ENCODE measurements at places on chromosomes 11 and 22.

DNA sequence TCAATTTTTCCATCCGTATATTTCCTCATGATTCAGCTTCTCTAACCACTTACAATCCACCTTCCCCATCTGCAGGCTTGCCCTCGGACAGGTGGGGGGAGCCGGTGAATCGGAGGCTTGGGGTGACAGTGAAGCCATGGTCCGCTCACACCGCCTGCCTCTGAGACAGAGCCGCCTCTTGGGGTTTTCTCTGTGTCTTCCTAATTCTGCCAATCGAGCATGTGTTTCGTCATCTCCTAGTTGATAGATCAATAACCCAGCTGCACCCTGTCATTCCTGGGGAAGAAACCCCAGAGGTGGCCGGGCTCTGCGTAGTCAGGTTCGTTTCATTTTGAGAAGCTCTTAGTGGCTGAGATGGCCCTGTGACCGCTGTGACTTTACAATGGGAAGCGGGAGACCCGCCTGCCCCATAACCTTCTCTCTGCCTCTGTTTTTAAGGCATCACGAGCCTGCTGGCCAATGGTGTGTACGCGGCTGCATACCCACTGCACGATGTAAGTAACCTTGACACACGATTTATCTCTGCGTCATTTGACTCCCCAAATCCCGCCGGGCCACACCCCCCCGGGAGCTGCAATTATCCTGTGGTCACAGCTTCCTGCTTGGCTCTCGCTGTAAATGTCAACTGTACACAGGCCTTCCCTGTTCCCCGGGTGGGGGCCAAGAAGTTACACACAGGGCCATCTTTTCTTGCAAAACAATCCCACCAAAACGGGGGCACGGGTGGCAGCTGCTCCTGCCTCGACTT is 33.3 kb downstream of the ANO1 start:
- peak; percentile 63 for DNase-seq

- DNase-seq: no peak
Observed at GRCh38 chr22:40797427-40797826, 21.7 kb downstream of the SLC25A17 start.

GRCh38 chr11:9651481-9651880 is 12.4 kb upstream of the SWAP70 start:
- DNase-seq: no peak

DNA sequence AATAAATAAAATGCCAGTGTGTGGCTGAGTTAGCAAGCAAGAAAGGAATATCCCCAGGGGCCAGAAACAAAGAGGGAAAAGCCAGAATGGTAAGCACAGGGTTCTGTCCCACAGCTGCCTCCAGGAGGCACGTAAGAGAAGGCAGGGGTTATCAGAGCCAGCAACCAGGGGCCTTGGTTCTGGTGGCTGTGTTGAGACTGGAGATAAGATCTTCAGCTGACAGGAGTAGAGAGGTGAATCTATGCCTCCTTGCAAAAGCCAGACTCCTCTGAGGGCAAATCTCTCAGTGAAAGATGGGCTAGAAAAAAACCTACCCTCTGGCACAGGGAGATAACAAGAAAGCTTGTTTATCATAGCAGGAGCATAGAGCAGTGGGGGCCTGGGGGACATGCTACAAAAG is 29.8 kb upstream of the NFAM1 start:
- DNase-seq: no peak

GRCh38 chr11:133153031-133153430 is 379.3 kb downstream of the OPCML start:
- no peak for DNase-seq

DNA sequence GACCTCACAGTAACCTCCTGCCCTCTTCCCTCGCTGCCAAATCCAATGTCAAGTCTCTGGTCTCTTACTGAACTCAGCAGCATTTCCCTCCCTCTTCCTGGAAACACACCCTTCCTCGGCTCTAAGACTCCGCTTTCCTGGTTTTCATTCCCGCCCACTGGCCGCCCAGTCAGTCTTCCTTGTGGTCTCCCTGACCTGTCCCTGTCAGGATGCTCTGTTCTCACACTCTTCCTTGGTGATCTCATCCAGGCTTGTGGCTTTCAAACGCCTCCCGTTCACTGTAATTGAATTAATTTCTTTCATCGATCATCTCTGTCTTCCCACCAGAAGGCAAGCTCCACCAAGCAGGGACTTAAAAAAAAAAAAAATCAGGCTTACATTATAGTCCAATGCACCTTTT is 33.5 kb downstream of the MYO18B start:
- DNase-seq: no peak

DNA sequence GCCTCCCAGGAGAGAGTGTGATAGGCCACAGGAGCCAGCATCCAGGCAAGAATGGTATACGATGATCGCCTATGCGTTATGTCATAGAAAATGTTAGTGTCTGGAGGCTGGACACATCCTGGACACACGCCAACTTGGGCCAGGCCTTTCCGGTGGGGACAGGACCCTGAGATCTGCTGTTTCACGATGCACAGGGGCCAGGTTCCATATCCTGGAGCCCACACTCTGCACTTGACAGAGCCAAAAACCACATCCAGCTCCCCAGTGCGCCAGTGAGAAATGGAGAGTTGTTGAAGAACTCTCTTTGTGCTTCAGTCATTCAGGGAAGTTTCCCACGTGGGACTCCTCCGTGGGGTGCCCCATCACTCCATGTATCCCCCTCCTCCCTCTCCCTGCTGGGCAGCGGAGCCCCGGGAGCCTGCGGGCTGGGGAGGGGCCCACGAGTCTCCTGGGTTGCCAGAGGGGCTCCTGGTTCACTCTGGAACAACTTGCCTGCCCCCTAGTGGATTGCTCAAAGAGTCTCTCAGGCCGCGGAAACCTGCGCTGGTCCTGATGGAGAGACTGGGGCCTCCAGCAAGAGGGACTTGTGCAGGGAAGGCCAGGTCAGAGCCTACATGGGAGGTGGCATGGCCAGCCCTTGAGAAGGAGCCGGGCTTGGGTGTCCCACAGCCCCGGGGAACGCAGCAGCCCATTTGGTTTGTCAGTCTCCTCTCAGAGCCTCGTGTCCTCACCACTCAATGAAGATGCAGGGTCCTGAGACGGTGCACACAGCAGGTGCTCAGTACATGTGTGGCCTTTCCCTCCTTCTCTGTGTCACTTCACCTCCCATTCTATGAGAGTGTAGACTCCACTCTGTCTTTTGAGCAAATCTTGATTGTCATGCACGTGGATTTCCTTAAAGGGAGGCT is 10.2 kb upstream of the LRRC32 start:
- peak; percentile 45 for DNase-seq

- no peak for DNase-seq
Observed at GRCh38 chr22:24953384-24954113, 1.0 kb downstream of the KIAA1671 start.

DNA sequence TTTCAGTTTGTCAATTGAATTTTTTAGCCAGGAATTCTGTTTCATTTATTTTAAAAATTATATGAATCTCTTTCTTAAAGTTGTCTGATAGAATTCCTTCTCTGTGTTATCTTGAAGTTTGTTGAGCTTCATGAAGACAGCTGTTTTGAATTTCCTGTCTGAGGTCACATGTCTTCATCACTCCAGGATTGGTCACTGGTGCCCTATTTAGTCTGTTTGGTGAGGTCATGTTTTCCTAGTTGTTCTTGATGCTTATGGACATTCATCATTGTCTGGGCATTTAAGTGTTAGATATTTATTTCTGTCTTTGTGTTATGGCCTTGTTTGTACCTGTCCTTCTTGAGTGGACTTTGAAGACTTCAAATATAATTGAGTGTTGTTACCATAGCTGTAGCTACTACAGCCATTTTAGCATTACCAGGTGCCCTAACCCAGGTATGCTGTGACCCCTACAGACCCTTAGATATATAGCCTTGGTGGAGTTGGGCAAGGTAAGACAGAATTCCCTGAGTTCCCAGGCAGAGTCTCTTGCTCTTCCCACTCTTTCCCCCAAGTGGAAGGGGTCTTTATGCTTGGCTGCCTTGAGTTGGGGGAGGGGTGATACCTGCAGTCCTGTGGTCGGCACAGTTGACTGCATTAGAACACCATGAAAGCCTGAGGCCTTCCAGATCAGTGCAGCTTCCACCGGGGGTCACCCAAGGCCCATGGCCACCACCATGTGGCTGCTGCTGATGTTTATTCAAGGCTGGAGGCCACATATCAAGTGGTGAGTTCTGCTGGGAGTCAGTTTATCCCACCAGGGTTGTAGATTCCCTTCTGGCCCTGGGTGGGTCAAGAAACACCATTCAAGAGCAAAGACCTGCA is 229.6 kb downstream of the DYNC2H1 start:
- DNase-seq: peak; percentile 8

- no peak for DNase-seq
Observed at GRCh38 chr11:44149651-44150050, 54.2 kb downstream of the EXT2 start.

GRCh38 chr11:74442636-74443035 is 24.7 kb downstream of the KCNE3 start:
- DNase-seq: no peak

DNA sequence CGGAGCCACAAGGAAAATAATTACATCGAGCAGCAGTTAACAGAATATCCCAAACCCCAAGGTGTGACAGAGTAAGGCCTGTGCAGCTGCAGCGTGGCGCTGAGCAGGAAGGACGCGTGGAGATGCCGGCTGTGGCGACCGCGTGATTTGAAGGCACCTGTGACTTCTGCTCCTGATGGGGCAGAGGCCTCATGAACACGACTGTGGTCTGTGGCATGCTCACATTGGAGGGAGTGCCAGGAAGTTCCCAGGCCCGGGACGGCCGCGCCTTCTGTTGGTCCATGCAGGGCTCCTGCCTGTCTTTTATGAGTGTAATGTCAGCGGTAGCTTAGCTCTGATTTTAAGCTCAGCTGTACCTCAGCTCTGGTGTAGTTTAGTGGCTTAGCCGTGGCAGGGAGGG is 50.4 kb downstream of the TPCN2 start:
- DNase-seq: no peak

- DNase-seq: no peak
Observed at GRCh38 chr11:86923999-86924766, 31.0 kb downstream of the FZD4 start.

GRCh38 chr11:1757861-1758610 is 5.7 kb downstream of the CTSD start:
- DNase-seq: no peak
